ENCODE measurements at places on chromosomes 7 and 10.

DNA sequence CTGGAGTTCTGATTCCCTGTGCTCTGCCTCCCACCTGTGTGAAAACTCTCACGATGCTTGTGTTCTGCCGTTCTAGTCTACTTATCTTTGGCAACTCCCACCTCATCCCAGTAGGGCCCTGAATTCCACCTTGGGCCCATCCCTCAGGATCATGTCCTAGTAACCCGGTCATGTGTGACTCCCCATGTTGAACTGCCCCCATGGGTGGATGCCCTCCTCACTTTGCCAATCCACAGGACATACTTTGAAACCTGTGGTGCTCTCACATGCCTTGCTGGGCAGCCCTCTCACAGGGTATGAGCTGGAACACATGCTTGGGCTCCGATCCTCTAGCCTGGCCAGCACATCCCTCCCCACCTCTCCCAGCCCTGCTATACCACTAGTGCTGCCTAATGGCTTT lies 3.8 kb upstream of the RBM33 start:
- no peak for DNase-seq

- no peak for DNase-seq
These were observed 34.5 kb downstream of the FRMD4A start for GRCh38 chr10:14296065-14296709.

- no peak for DNase-seq
These were observed 189.6 kb downstream of the TMEM178B start for GRCh38 chr7:141263508-141263907.

DNA sequence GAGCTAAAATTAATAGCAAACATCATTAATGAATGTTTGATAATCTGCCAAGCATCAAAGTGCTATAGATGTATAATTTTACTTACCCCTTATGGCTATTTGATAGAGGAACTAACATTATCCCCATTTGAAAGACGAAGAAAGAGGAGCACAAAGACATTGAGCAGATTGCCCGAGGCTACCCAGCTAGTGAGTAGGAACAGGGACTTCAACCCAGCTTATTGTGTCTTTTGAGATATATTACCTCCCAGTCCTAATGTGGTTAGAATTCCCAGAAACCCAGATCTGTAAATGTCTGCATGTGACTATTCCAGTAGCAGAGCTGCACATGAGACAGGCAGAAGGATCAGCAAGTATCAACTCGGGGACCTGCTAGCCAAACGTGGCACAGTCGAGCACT lies 160.1 kb upstream of the AOAH start:
- DNase-seq: no peak

GRCh38 chr7:147980826-147981813 lies 609.4 kb upstream of the C7orf33 start:
- DNase-seq: no peak

DNA sequence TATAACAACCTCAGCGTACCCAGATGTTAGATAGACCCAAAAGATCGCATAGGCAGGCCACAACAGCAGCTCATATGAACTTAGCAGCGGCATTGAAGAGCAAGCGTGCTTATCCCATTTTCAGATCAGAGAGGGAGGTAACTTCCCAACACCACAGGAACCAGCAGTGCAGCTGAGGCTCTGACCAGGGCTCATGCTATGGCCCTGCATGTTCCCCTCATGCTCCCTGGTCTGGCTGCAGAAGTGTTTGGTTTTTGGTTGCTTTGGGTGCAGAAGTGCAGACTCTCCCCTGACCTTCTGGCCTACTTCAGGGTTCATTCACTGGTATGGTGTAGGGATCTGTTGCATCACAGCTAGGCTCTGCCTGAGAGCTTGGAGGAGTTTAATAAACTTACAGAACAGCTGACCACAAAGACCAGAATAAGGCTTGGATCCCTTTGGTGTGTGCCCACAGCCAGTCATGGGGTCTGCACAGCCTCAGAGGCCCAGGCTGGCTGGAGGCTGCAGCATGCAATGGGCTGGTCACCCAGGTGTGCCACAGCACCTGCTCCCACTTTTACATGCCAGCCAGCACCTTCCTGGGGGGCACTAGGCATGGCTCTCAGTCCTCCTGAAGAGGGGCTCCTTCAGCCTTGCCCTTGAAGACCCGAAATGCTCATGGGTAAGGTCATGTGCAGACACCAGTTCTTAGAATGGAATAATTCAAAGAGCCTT lies 9.1 kb upstream of the CXCL12 start:
- DNase-seq: no peak
